Hematopoietic multipotent progenitor cell treated with erythropoietin and hydrocortisone succinate and interleukin-3 and kit ligand, for 6 days (in vitro differentiated cells): ENCODE measurements at places on chromosomes 5 and 9.

GRCh38 chr5:44568519-44568918 lies 179.3 kb upstream of the FGF10 start:
- no peak for DNase-seq

DNA sequence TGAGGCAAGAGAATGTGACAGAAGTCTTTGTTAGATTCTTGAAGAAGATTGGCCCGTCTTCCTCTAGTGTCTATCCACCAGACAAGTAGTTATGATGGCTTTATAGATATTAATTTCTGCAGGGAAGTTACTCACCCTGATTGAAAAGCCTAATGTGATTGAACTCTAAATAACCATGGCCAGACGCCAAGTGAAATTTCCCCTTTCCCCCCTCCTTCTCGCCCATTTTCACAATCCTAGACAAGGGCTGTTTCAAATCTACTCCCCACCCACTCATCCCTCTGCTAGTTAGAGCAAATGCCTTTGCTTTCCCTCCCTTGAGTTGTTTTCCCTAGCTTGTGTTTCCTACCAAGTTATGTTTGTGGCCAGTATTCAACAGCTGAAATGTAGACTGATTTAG lies 182.5 kb downstream of the TMEM167A start:
- no peak for DNase-seq

- DNase-seq = no peak
These were observed 43.1 kb upstream of the IGFBPL1 start for GRCh38 chr9:38467404-38467803.

DNA sequence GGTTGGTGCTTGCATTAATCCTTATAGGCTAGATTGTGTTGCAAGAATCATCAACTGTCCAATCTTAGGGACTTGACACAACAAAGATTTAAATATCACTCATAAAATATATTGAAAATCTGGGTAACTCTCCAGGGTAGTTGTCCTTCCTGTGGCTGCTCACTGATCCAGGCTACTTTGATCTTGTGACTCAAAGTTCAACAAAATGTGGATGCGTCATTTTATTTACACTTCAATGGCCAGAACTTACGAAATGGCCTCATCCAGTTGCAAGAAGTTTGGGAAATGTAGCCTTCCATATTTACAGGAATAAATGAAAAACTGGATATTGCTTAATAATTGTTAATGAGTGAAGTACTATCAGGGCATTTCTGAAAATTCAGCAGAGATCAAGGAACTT lies 235.5 kb upstream of the ACTBL2 start:
- no peak for DNase-seq

GRCh38 chr5:93599399-93600120 lies 16.5 kb downstream of the NR2F1 start:
- DNase-seq = no peak

DNA sequence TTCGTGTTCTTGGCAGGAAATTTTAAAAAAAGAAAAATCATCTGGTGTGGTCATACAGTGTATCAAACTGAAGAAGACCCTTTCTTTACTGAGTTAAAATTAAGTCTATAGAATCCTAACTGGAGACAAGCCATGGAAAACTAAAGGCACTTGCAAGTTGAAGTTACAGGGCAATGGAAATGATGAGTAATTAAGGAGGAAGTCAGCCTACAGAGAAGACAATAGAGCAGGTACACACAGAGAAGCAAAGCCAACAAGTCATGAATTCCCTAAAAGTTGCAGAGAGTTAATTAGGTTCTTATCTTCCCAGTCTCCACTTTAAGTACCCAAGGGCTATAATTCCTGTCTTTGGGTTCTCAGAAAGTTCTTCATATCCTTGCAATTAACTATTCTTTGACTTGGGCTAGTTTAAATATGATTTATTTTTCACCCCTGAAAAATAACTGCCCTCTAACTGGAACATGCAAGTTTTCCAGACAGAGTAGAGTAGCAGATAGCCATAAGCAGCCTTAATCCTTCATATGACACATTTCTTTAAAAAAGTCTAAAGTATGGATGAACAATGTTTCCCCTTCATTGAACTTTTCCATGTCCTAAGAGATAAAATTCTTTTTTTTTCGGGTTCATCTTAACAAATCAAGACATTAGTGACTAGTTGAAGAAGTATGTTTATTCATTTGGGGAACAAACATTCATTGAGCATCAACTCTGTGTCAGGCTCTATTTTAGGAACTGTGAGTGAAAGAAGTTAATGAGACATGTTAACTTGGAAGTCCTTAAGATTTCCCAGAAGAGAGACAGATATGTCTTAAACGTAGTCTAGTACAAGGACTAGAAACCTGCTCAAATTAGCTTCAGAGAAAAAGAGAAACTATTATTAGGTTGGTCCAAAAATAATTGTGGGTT lies 5.2 kb upstream of the ITGA2 start:
- no peak for DNase-seq

DNA sequence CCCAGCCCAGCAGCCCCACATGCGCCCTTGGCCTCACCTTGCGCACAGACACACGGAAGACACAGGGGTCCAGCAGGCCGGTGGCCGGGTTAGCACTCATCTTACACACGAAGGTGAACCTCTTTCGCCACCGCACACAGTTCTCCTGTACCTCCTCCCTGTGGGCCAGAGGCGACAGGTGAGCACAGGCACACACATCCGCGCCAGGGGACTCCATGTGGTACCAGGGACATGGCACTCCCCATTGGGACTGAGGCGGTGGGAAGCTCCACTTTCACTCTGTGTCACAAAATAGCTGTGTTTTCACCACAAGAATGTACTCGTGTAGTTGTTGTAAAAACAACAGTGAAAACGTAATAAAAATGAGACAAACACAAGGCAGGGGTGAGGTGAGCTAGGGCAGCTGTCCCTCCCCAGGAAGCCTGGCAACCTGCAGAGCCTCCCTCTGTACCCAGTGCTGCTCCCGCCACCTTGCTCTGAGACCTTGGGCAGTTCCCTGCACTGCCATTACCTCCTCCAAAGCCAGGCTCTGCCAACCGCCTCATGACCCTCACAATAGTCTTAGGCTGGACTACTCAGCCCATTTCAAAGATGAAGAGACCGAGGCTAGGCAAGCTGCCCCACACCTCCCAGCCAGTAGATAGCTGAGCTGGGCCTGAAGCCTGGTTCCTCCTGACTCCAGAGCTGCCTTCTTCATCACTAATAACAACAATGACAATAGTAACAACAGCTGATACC lies 16.3 kb upstream of the DPM2 start:
- no peak for DNase-seq

DNA sequence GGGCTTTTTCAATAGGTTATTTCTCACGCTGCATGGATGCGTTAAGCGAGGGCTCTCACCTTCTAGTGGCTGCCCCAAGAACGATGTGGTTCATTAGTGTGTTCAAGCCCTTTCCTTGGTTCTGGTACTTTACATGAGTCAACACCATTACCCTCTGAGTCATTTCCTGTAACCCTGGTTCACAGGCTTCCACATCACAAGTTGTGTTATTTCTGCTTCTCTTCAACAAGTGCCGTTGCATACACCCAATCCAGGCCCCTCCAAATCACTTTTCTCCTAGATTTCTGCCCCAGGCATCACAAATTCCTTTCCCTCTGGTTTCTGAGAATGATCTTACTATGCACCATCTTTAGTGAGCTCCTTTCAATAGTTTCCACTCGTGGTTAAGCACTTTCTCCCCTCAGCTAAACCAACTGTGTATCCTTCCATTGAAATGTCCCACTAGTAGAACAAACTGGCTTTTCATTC lies 69.5 kb upstream of the RAD23B start:
- peak; percentile 3 for DNase-seq
